ENCODE measurements at places on chromosomes 3 and 15.
A peak's percentile ranks its signal among the peaks of the same experiment; 100 is the strongest.

DNA sequence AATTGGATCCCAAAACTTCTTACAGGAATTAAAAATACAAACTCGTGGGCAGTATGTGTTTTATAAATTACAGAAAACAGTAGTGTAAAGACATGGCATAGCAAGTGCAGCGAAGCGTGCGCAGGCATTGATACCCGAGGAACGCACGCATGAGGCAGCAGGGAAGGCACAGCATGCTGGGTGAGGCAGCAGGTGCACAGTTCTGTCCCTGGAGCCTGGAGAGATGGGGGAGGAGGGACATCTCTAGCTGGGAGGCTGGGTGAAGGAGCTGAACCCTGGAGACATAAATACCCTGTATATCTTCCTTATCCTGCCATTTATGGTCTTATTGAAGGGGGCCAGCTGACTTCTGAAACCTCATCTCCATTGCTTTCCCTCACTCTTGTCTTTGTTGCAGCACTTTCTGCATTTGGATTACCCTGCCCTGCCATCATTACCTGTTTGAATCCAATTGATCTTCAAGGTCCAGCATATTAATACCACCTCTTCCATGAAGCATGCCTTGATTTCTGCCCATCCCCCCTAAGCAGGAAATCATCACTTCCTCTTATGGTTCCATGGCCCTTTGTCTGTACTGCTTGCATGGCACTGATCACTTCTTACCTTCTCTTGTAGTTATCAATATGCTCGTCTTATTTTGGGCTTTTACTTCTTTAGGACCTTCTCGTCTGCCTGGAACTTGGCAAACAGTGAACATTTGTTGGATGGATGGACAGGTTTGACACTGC is 20.5 kb downstream of the LPP start:
- DNase-seq: no peak

GRCh38 chr3:127151992-127152650 is 40.8 kb upstream of the PRR23E start:
- DNase-seq: no peak

GRCh38 chr15:58064980-58065444 is 499 bp downstream of the ALDH1A2 start:
- DNase-seq: peak; percentile 20

GRCh38 chr3:61573441-61573840 is 12.1 kb downstream of the PTPRG start:
- no peak for DNase-seq

GRCh38 chr15:74585191-74585590 is 30.4 kb upstream of the CLK3 start:
- DNase-seq: no peak

GRCh38 chr3:130621824-130622223 is 104.8 kb downstream of the COL6A6 start:
- DNase-seq: no peak

DNA sequence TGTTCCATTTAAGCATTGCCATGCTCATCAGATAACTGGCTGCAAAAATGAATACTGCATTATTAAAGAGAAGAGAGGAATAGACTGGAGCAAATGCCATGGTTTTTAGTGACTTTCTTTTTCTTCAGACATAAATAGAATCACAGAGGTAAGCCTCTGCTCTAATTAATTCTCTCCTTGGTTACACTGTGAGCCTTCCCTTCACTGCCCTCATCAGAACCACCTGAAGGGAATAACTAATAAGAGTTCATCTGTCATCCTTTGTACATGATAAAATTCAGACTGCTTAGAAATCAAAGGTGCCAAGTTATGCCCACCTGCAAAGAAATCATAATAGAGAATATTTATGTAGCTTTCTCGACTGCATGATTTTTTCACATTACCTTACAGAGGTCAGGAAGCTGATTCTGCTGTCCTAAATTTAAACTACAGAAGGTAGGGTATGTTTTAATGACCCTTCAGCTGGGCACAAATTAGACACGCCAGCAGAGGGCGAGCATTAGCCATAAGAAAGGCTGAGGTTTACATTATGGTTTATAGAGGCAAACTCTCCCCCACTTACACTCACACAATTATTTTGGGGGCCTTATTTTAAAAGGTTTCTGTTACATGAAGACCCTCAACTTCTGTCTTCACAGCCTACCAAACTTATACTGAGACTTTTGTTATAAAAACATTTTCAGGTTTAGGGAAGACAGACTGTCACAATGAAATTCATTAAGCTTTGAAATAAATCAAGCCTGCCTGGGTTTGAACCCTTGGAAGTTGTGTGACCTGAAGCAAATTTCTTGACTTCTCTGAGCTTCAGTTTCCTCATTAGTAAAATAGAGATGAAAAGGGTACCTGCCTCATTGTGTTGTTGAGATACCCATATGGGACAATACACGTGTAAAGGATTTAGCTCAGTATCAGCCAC is 15.3 kb upstream of the UNC13C start:
- DNase-seq: peak; percentile 20

- no peak for DNase-seq
Observed at GRCh38 chr3:78086150-78086549, 1046.3 kb downstream of the ROBO2 start.

- no peak for DNase-seq
Observed at GRCh38 chr15:89126009-89126408, 37.8 kb downstream of the ABHD2 start.

DNA sequence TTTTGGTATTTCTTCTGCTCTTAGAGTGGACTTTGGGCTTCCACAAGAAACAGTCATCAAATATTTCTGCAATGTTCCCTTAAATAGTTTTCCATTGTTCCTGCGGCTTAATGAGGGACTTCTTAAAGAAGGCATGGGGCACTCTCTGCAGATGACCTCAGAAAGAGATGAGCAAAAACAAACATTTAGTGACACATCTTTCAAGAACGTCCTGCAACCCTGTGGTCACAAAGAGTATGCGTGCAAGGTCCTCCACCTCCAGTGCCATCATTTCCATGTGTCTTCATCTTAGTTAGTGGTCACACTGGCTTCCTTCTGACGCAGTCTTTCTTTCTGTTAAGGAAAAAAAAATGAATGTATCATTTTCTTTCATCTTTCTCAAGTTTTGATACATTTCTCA is 56.2 kb downstream of the GREM1 start:
- no peak for DNase-seq
